GM13976 (cell line): ENCODE measurements at places on chromosomes 7 and 10.
A peak's percentile ranks its signal among the peaks of the same experiment; 100 is the strongest.

GRCh38 chr7:135210888-135211178, 493 bp downstream of the WDR91 start:
- DNase-seq, result no peak

- DNase-seq, result no peak
Measured at GRCh38 chr10:124529661-124530214, 68.1 kb downstream of the LHPP start.

DNA sequence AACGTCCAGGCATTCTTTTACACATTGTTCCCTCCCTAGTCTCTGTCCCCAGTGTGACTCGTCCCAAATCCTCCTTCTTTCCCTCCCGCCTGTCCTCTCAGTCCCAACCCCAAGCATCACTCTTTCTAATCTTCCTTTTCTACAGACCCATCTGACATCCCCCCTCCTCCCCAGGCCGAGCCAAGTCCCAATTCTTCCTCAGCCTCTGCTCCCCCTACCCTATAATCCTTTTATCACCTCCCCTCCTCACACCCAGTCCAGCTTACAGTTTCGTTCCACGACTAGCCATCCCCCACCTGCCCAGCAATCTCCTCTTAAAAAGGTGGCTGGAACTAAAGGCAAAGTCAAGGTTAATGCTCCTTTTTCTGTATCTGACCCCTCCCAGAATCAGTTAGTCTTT, 95.1 kb downstream of the MACC1 start:
- DNase-seq, result no peak

DNA sequence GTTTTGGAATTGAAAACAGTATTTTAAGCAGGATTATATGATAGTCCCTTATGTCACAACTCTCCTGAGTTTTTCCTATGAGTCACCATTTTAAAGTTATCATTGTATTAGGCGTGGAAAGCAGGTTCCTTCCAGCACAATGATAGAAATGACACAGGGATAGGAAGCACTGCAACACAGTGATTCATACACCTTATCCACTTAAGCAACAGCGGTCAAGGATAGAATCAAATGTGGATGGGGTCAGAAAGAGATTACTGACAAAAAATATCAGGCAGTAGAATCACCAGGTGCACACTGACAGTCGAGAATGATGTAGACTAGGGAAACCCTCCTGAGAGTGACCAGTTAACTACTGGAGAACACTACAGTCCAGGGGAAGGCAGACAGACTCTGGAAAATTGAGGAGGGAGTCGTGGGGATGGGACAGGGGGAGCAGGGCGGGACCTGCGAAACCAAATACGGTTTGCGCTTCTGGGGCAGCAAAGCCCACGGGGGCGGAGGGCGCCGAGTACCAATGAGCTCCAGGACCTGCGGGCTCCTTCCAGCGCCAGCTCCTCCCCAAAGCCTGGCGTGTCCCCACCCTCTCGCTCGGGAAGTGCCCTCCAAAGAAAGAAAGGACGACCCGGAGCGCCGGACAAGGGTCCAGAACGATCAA, 479 bp downstream of the PNPLA8 start:
- DNase-seq, result peak; percentile 77

GRCh38 chr7:135976312-135977006, 700 bp downstream of the MTPN start:
- peak; percentile 28 for DNase-seq

- no peak for DNase-seq
Measured at GRCh38 chr10:91603931-91604331, 28.9 kb downstream of the PPP1R3C start.

GRCh38 chr7:116546916-116547315, 22.1 kb downstream of the CAV1 start:
- no peak for DNase-seq

- no peak for DNase-seq
Measured at GRCh38 chr7:95951997-95952795, 179.8 kb downstream of the DYNC1I1 start.

GRCh38 chr7:105027176-105027853, 13.3 kb downstream of the KMT2E start:
- DNase-seq, result no peak

DNA sequence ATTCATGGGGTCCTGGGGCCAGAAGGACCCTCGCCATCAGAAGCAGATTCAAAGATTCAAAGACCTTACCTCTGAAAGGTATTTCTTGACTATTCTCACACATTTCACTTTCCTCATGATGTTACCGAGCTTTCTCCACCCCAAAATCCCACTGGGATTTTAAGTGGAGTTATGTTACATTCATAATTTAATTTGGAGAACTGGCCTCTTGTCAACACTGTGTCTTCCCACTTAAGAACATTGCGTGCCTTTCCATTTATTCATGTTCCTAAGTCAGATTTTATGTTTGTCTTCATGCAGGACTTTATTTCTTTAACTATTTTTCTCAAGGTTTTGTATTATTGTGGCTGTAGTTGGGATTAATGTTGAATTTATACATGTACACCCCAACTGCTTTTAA, 123.5 kb upstream of the BMPER start:
- DNase-seq, result no peak

GRCh38 chr7:75962607-75963380, 31.6 kb downstream of the TMEM120A start:
- peak; percentile 9 for DNase-seq

GRCh38 chr10:34446049-34446448, 369.0 kb downstream of the PARD3 start:
- no peak for DNase-seq

- no peak for DNase-seq
Measured at GRCh38 chr7:27248911-27249723, 6.5 kb downstream of the EVX1 start.

GRCh38 chr10:85187047-85187446, 858.7 kb downstream of the CCSER2 start:
- DNase-seq, result no peak

DNA sequence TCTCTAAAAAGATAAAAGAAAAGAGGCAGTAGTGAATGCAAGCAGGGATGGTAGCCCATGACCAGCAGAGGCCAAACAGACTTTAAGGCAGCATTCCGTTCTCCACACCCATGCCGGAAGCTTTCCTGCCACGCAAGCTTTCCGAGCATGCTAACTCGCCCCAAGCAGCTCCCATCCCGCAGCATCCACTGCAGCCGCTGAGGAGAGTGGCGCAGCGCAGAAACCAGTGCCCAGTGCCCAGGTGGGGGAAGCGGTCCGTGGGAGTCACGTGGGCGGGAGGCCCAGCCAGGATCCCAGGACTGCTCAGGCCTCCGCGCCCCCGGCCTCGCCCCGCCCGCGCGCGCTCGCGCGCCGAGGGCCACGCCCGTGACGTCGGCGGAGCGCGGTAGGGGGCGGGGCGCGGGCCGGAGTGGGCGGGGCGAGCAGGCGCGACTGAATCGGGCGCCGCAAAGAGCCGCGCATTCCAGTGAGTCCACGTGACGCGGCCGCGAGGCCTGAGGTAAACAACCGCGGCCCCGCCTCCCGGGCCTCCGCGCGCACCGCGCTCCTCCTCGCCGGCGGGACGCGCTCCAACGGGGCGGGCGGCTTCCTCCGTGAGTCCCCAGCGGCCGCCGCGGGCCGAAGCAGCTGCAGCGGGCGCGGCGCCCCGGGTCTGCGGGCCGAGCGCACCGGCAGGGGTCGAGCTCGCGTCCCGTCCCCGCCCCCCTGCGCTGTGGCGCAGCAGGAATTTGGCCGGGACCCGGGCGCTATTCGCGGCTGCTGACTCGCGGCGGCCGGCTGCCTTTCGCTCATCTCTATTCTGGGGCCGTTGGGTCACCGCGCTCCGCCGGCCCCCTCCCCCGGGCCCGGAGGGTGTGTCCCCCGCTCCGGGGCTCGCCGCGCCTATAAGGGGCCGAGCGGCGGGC, at the start of gene OTUD1:
TSS of gene OTUD1 (plus strand) at position 529 of the 905 bp plus-strand sequence. CDS start 383 bp downstream, outside the sequence.
- peak; percentile 95 for DNase-seq

DNA sequence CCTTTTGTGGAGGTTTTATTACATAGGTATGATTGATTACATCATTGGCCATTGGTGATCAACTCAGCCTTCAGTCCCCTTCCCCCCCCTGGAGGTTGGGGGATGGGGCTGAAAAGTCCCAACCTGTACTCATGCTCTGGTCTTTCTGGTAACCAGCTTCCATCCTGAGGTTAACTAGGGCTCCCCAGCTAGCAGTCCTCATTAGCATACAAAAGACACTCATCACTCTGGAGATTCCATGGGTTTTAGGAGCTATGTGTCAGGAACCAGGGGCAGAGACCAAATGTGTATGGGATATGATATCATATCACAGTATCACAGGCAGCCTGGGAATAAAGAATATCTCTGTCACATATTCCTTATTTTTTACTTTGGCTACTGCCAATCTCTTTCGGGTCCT, 13.6 kb downstream of the CCSER2 start:
- DNase-seq, result no peak

DNA sequence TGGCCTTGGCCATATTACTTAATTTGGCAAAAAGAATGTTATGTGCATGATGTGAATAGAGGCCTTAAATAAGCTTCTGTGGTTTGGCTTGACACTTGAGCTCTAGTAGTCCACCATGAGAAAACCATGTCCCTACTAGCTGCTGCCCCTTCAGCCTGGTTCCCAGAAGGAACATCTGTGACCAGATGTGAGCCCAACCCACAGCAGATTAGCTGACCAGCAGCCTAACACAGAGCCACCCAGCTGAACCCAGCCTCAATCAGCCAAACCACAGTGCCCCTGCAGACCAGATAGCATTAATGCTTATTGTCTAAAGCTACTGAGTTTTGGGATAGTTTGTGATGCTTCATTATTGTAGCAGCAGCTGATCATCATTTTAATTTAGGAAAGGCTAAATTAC, 16.6 kb downstream of the JAZF1 start:
- no peak for DNase-seq

DNA sequence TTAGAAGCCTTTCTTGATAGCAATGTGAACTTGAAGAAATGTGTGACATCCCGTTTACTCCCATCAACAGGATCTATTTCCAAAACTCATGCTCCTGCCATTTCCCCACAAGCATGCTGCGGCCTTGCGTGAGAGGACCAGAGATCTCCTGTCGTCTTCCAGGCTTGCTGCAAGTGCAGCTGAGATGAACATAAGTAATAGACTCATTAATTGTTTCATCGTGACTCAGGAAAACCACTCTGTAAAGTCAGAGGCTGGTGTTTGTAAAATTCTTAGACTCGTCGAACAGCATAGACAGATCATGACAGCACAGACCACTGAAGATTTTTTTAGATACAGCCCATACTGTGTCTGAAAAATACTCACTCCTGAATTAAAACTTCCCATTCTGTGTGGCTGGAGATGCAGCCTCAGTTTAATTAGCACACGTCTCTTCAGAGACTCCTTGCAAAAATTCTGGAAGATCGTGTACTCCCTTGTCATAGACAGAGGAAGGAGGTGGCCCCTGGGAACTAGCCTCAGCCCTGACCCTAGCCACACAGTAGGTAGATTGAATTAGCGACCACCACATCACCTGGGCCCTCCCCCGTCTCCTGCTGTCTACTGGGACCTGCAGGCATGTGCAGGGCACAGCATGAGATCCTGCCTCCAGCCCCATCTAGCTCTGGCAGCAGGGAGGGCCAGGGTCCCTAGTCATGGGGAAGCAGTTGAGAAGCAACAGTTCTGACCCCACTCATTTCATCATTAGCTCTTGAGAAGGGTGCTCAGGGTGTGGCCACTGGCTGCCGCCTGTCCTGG, 226.0 kb downstream of the CELF2 start:
- no peak for DNase-seq

DNA sequence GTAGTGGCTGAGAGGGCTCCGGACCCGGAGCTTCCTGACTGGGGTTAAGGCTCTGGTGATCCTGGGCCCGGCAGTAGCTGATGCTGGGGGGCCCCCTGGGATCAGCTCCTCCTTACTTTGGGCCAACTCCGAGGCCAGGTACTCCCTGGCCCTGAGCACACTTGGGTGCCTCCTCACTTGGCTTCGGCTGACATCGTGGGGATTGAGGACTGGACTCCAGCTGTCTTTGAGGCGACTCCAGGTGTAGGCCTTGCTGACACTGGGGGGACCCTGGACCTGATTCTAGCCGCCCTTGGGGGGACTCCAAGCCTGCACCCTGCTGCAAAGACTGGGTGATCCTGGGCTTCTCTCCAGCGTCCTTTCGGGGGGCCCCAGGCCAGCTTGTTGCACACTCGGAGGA, 170.5 kb downstream of the HIBADH start:
- no peak for DNase-seq

DNA sequence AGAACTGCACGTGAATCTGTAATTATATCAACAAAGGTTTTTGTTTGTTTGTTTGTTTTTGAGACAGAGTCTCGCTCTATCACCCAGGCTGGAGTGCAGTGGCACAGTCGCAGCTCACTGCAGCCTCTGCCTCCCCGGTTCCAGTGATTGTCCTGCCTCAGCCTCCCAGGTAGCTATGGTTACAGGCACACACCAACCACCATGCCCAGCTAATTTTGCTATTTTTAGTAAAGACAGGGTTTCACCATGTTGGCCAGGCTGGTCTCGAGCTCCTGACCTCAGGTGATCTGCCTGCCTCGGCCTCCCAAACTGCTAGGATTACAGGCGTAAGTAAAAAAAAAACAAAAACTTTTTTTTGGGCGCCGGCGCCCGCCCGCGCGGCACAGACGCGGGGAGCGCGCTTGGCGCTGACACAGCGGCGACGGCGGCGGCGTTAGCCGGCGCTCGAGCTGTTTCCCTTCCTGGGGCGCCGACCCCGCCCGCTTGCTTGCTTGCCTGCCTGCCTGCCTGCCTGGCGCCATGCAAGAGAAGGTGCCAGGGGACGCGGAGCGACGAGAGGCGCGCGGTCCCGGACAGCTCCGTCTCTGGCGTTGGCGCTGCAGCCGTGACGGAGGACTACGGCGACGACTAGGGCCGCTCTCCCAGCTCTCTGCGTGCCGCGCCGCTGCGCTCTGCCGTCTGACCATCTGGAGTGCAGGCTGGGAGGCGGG, 171.4 kb upstream of the NUPR2 start:
- no peak for DNase-seq

DNA sequence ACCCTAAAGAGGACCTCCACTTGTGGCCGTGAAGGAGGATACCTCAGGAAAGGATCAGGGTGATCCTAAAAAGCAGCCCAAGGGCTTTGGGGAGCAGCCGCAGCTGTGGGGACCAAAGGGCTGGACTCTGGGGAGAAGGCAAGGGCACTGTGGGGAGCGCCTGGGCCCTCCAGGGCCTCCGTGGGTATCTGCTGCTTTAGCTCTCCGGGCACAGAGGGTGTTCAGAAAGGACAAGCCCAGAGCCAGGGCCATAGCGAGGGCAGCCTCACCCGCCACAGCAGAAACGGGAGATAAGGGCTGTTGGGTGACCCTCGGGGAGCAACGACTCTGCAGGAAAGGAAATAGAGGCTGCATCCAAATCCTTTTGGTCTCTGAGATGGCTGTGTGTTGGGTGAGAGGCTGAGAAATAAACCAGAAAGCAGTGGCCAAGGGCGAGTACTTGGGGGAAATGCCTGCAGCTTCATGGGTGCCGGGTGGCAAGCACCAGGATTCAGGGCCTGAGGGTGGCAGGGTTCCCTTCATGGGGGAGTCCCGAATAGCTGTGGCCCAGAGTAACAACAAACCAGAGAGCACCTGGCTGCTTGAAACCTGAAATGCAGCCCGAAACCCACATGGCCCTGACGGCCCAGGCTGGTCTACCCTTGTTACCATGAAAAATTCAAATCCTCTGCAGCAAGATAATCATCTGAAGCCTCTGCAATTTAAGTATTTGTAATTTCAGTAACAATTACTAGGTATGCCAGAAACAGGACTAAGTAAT, 95.2 kb downstream of the VIPR2 start:
- DNase-seq, result no peak

GRCh38 chr10:99531026-99531695, 1.6 kb upstream of the NKX2-3 start:
- DNase-seq, result no peak

GRCh38 chr7:25569765-25570164, 341.5 kb upstream of the NPVF start:
- DNase-seq, result no peak

GRCh38 chr10:106593876-106594275, 570.6 kb downstream of the SORCS1 start:
- no peak for DNase-seq
